ENCODE measurements at places on chromosomes 12 and 14.

DNA sequence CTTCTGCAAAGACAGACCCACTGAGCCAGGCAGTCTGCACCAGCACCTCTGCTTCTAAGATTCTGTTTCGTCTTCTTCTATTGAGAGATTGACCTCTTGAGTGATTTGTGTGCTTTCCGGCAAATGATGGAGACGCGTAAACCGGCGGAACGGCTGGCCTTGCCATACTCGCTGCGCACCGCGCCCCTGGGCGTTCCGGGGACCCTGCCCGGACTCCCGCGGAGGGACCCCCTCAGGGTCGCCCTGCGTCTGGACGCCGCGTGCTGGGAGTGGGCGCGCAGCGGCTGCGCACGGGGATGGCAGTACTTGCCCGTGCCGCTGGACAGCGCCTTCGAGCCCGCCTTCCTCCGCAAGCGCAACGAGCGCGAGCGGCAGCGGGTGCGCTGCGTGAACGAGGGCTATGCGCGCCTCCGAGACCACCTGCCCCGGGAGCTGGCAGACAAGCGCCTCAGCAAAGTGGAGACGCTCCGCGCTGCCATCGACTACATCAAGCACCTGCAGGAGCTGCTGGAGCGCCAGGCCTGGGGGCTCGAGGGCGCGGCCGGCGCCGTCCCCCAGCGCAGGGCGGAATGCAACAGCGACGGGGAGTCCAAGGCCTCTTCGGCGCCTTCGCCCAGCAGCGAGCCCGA, 703 bp downstream of the ASCL4 start:
- DNase-seq: no peak

GRCh38 chr12:28388879-28389278, 198.6 kb downstream of the CCDC91 start:
- DNase-seq: no peak

DNA sequence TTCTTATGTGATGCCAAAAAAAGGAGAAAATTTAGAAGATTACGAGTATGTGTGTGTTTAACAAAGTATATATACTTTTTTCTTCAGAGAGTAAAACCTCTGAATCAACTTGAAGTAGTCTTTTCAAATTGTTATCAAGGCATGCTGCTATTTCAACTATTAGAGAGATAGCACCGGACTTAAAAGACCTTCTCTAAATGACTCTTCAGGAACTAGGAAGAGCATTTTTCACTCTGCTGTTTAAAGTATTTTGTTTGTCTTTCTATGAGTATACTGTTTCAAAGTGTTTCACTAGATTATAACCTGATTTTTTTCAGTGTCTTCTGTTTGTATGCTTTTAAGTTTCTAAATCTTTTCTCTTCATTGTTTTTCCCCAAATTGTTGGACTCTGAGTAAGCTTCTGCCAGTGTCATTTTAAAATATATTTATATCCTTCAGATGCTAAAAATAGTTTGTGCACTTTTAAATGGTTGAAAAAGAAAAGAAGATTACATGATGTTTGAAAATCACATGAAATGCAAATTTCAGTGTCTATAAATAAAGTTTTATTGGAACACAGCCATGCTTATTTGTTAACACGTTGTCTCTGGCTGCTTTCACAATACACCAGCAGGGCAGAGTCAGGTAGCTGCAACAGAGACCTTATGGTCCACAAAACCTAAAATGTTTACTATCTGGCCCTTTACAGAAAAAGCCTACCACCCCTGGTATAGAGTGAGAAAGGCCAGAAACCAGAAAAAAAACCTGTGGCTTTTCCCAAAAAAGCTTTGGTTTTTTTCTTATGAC, 21.3 kb downstream of the CRADD start:
- DNase-seq: no peak

DNA sequence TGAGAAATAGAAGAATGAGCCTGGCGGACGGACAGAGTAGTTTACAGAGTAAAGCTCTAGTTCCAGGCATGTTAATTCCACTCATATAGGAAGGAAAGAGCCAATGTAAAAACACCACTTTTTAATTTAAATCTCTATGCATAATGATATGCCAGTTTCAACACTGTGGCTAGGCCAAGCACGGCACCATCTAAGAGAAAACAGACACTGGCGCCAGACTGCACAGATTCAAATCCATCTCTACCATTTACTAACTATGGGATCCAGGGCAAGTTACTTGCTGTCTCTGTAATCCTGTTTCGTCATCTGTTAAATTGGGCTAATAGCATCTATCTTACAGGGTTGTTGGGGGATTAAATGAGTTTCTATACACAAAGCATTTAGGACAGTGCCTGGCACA, 27.5 kb downstream of the RMST start:
- DNase-seq: no peak

GRCh38 chr12:77916276-77916675, 85.6 kb downstream of the NAV3 start:
- no peak for DNase-seq

- no peak for DNase-seq
Observed at GRCh38 chr12:77429426-77429825, 364.1 kb upstream of the E2F7 start.

- DNase-seq: no peak
Observed at GRCh38 chr14:54040846-54041245, 84.2 kb upstream of the BMP4 start.

GRCh38 chr12:11695321-11695720, 45.8 kb downstream of the ETV6 start:
- DNase-seq: no peak

GRCh38 chr14:31802838-31803237, 241.6 kb downstream of the NUBPL start:
- DNase-seq: no peak

GRCh38 chr12:2583642-2584401, 210.9 kb upstream of the FKBP4 start:
- no peak for DNase-seq

- no peak for DNase-seq
Observed at GRCh38 chr12:4825011-4825858, 84.5 kb upstream of the KCNA1 start.

DNA sequence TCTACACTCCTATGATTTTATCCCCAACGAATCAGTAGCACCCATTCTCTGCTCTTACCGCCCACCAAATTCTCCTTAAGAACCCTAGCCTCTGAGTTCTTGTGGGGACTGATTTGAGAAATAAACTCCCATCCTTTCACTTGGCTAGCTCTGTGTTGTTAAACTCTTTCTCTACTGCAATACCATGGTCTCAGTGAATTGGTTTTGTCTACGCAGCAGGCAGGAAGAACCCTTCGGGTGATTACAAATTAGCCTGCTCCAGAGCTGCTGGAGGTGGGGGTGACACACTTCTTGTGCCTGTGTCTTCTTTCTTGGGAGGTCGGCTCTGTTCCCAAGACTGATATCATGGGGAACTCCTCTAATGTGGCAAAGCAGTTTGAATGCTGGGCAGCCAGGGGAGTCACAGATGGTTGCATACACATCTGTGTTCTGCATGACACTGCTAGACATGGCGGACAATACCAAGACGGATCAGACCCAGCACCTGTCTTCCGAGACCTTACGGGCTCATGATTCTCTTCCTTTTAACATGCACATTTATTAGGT, 1.6 kb upstream of the C1S start:
- no peak for DNase-seq

GRCh38 chr12:131375261-131375971, 335.5 kb upstream of the SFSWAP start:
- DNase-seq: no peak

- no peak for DNase-seq
Observed at GRCh38 chr12:26460361-26460760, 265.0 kb downstream of the SSPN start.

- DNase-seq: no peak
Observed at GRCh38 chr12:1544996-1545700, 49.2 kb downstream of the FBXL14 start.

- no peak for DNase-seq
Observed at GRCh38 chr14:51954657-51955056, 34.7 kb upstream of the RTRAF start.

GRCh38 chr12:50186681-50187080, 19.5 kb upstream of the CERS5 start:
- DNase-seq: no peak

- DNase-seq: no peak
Observed at GRCh38 chr14:71070169-71070568, 162.9 kb downstream of the PCNX1 start.

GRCh38 chr14:22530127-22530526, 58.9 kb downstream of the DAD1 start:
- no peak for DNase-seq

DNA sequence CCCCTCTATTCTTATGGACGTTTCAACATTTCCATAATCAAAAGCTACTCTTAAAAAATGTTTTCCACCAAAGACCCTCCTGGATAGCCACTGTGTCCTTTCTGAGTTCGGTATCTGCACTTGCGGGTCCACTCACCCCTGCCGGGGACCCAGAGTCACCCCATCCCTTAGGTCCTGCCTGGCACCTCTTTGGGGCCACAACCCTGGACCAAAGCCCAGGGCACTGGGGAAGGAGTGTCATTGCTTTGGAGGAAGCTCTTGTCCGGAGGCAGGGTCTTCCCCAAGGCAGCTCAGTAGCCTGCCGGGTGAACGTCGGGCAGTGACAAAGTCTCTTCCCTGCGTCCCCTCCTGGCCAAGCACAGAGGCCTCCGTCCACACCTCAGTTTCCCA, 129.6 kb downstream of the RFLNA start:
- no peak for DNase-seq

GRCh38 chr14:62373944-62374343, 611.7 kb downstream of the SNAPC1 start:
- no peak for DNase-seq

DNA sequence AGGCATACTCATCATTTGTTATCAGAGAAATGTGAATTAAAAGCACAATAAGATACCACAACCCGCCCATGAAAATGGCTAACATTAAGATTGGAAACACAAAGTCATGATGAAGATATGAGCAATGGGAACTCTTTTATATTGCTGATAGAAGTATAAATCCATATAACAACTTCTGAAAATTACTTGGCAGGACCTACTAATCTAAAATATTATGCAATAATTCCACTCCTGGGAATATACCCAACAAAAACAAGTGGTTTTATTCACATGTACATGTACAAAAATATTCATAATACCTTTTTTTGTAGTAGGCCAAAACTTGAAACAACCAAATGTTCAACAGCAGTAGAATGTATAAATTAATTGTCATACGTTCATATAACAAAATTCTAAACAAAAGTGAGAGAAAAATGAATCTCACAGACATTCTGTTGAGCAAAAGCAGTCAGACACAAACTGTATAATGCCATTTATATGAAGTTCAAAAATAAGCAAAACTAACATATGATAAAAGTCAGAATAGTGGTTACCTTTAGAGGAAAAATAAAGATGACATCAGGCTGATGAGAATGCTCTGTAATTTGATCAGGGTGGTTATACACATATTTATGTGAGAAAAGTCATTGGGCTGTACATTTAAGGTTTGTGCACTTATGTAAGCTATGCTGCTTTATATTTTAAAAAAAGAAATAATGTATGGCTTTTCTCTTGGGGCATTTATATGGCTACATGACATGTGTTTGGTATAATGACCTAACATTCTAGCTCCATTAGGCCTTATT, 309.2 kb upstream of the KITLG start:
- DNase-seq: no peak

- DNase-seq: no peak
Observed at GRCh38 chr12:32768518-32768917, 12.8 kb upstream of the YARS2 start.

- DNase-seq: no peak
Observed at GRCh38 chr12:93808169-93808899, 131.2 kb downstream of the CRADD start.

DNA sequence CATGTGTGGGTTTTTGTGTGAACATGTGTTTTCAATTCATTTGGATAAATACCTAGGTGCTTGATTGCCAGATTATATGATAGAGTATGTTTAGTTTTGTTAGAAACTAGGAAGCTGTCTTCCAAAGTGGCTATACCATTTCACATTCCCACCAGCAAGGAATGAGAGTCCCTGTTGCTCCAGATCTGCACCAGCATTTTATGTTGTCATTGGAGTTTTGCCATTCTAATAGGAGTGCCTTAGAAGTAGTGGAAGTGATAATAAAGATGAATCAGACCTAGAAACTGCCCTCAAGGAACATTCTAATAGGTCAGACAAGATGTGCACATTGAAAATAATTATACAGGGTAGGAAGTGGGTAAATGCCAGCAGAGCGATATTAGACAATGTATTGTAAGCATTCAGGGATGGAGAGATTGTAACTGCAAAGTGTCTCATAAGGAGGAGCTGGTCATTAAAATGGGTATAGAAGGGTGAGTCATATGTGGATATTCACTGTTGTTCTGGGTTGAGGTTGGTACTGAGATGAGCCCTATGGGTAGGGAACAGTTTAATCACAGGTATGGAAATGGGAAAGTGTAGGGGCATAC, 71.4 kb downstream of the MNAT1 start:
- DNase-seq: no peak

DNA sequence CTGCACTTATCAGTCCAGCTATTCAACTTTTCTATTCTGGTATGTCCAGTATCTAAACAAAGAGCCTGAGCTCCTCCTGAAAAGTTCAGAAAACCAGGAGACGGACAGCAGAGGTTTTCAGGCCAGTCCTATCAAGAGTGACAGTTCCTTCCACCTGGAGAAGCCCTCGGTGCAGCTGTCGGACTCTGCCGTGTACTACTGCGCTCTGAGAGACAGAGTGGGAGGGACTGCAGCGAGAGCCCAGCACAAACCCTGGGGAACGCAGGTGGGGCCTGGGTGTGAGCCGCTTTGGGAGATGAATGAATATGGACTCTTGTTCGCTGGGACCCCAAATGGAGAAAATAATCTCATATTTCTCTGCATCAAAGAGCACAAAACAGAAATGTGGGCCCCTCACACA, 329.8 kb upstream of the OR4E1 start:
- no peak for DNase-seq

GRCh38 chr12:91123236-91123916, 12.1 kb upstream of the LUM start:
- DNase-seq: no peak
